ENCODE measurements at places on chromosomes 5 and 9.

- DNase-seq = no peak
Measured at GRCh38 chr9:22975951-22976350, 529.3 kb downstream of the DMRTA1 start.

DNA sequence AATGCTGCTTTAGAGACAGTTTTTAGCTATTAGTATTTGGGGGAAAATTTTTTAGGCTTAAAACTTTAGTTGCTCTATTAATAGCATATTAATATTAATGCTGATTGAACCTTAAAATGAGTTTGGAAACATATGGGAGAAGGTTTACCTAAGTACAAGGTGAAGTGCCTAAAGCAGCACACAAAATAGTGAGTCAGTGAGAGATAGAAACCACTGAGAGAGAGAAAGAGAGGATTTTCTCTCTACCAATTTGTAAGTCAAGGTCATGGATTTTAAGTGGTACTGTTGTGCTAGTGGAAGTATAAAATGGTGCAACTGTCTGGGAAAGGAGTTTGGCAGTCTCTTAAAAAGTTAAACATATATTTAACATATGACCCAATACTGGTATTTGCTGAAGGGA, 64.9 kb downstream of the MARCHF3 start:
- DNase-seq = no peak

- DNase-seq = peak; percentile 82
Measured at GRCh38 chr9:128341435-128341849, 1.1 kb downstream of the SLC27A4 start.

DNA sequence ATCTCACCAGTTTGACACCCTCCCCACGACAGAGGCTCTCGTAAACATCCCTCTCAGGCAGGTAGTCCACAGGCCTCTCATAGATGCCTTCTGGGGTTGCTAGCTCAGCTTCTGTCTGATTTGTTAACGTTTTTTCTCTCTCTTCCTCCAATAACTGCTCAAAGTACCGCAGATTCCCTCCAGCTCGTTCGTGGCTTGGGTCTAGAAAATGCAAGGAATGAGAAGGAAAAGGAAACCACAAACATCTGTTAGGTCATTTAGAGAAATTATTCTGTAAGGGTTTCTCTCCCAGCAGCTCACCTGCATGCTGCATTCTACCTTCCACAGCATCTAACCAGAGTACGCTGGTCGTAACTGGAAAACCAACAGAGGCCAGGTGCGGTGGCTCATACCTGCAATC, 18.5 kb downstream of the P4HA2 start:
- DNase-seq = no peak

- DNase-seq = no peak
Measured at GRCh38 chr5:14298126-14298847, 155.1 kb downstream of the TRIO start.

DNA sequence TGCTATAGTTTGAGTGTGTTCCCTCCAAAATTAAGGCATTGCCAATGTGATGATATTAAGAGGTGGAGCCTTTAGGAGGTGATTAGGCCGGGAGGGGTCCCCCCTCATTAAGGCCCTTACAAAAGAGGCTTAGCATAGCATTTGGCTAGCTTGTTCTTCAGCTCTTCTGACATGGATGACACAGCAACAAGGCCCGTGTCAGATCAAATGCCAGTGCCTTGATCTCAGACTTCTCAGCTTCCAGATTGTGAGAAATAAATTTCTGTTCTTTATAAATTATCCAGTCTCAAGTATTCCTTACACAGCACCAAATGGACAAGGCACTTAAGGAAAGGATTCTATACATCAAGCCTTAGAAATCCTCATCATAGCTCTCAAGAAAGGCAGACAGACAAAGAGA, 31.8 kb downstream of the SLC38A9 start:
- DNase-seq = no peak

GRCh38 chr5:139770722-139771121, 24.9 kb upstream of the PSD2 start:
- no peak for DNase-seq

DNA sequence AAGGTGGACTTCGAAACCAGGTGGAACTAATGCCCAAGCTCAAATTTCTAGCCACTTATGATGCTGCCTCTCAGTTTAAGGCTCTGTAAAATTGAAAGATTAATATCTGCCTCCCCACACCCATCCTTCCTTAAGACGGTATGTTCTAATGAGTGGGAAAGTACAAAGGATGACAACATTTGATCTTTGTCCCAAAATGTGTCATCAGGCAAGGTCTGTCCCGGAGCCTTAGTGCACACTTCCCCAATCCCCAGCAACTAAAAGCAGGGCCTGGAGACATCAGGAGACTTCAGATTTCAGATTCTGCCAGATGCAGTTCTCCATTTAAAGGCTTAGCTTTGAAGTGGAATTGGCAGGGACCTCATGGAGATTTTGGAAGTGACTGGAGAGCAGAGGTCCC, 316.5 kb downstream of the ASTN2 start:
- DNase-seq = no peak

- DNase-seq = no peak
Measured at GRCh38 chr9:114112325-114112724, 13.2 kb upstream of the KIF12 start.

DNA sequence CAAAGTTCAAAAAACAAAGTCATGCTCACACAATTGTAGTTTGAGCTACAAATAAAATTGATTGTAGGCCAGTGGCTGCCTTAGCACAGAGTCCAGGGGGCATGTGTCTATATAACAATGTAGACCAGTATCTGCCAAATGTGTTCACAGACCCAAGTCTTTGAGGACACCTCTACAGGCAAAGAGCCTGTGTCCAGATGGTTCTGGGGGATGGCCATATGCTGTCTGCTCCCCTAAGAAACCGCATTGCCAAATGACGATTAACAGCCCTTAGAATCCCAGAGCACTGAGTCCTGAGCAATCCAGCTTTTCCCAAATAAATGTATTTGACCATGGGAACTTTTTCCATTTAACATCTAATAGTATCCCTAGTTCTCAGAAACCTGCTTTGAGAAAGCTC, 169.6 kb downstream of the ADCY2 start:
- DNase-seq = peak; percentile 76

- DNase-seq = no peak
Measured at GRCh38 chr5:170818232-170818631, 34.7 kb downstream of the GABRP start.

GRCh38 chr5:83179966-83180365, 102.6 kb downstream of the XRCC4 start:
- no peak for DNase-seq

- DNase-seq = no peak
Measured at GRCh38 chr9:7433508-7434292, 365.9 kb downstream of the DMAC1 start.

DNA sequence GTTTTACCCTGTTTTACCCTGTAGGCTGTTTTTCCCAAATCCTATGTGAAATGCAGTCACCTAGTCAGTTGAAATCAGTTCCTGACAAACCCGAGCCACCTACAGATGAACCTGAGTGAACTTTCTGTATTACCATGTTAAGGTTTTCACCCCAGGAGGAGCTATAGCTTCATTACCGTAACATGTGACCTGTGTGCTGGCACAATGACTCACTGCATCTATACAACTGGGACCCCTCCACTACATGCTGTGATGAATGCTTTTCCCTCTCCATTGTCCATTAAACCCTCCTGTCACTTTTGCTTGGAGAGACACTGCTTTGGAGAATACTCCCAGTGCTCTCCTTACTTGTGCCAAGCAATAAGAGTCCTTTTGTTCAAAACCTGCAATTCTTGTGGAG, 1974.8 kb downstream of the EFNA5 start:
- DNase-seq = no peak

DNA sequence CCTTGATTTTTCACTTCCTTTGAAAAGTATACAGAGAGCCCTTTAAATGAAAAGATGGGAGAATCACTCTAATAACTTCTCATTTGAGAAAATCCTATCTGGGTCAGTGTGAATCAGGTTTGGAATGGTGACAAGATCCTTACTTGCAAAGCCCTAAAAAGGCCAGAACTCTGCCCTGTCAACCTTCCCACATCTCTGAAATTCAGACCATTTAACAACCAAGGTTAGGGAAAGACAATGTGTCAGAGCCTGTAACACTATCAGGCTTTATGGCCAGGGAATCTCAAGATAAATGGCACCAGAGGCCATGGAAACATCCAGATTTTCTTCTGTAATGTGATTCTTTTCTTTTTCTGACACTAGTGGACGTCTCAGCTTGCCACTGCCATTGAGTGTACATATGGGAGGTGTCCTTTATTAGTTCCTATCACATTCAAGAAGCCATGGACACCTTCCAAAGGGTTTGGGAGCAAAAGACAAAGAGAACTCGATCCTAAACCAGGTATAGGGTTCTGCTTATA, 165.7 kb upstream of the GPR151 start:
- DNase-seq = no peak

GRCh38 chr5:178383301-178383918, 150.8 kb upstream of the PHYKPL start:
- no peak for DNase-seq

- DNase-seq = no peak
Measured at GRCh38 chr9:87122947-87123685, 175.8 kb upstream of the GAS1 start.

DNA sequence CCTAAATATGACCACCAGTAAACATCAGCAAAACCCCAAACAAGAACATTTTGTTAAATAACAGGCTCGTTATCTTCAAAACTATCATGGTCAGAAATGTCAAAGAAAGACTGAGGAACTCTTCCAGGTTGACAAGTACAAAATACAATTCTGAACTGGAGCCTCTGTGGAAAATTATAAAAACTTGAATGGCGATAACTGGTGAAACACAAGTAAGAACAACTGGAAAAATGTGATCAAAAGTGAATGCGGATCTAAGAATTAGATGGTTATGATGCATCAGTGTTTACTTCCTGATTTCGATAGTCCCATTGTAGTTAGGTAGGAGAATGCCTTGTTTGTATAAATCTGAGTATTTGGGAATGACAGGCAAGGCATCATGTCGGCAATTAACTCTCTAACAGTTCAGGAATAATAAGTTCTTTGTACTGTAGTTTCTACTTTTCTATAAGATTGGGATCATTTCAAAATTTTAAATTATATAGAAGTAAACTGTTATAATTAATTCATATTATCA, 740.2 kb upstream of the DMAC1 start:
- no peak for DNase-seq

- peak; percentile 30 for DNase-seq
Measured at GRCh38 chr9:99114846-99115500, 10.1 kb downstream of the TGFBR1 start.

DNA sequence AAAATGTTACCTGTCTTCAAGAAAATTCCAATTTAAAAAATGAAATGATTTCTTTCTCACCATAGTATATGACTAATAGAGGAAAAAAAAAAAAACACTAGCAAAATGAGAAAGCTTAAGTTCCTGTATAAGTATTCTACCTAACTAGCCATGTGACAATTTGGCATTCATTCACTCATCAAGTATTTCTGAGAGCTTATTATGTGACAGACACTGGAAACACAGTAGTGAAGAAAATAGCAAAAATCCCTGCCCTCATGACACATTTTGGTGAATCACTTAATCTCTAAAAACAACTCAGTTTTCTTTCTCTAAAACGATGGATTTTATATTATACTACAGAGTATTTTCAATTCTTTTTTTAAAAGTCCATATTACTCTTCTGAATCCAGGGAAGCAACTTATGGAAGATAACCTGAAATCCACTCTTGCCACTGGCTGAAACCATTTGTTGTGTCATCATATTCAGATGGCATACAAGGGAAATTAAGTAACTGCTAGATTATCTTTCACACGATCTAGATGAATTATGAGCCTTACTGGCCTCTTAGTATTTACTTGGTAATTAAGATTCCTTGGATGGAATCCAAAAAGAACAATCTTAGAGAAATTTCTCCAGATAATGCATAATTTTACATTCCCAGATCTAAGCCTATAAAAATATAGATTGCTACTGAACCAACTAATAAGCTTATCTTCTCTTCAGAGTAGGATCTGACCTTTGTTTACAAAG, 5.5 kb downstream of the PTBP3 start:
- no peak for DNase-seq

- no peak for DNase-seq
Measured at GRCh38 chr5:16321284-16321683, 141.7 kb upstream of the MARCHF11 start.

- DNase-seq = peak; percentile 21
Measured at GRCh38 chr5:95410279-95410678, 19.1 kb downstream of the FAM81B start.

DNA sequence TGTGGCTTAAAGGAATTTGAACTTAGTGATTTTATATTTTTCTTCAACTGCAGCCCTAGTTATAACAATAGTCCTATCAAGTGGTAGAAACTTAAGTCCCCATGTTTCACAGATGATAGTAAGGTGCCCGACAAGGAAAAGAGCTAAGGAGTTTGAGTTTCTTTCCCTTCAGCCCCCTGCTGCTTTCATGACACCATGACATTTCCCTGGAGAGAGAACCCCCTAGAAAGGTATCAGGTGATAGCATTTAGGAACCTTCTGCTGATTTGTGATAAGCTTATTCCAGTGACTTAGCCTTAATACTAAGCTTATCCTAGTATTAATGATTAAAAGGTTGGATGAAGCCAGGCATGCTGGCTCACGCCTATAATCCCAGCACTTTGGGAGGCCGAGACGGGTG, 623.8 kb upstream of the TYRP1 start:
- no peak for DNase-seq

GRCh38 chr5:15510831-15511230, 10.9 kb downstream of the FBXL7 start:
- no peak for DNase-seq

- no peak for DNase-seq
Measured at GRCh38 chr5:176415240-176415951, 943 bp downstream of the CLTB start.

- no peak for DNase-seq
Measured at GRCh38 chr5:8446179-8446578, 577.2 kb downstream of the MTRR start.

DNA sequence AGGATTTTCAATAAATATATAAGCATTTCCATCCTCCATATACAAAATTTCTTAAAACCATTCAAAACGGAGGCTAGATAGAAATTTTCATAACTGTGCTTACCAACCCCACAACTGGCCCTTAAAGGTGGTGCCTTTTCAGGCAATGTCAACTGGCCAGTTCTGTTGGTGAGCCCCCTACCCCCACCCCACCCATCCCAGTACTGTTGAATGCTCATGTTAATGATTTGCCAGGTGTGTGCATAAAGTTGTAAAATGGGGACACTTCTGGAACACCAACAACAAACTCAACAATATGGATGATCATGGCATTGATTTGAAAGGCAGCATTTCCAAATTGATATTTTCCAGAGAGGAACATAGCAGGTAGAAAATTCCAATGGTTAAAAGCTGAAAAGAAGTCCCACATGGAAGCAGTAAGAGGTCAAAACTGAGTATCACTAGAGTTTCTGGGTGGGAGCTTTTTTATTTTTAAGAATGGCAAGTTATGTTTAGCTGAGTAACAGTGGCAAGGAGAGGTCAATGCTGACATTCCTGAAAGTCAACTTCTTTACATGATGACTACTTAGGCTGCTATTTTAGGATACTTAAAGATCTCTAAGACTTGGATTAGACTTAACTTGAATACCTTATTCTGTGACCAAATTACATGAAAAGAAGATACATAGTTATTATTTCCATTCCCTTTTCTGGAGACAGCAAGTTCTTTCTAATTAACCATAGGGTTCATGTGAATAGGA, 2.7 kb downstream of the LEAP2 start:
- no peak for DNase-seq

GRCh38 chr5:50856401-50857119, 190.1 kb downstream of the PARP8 start:
- DNase-seq = no peak
